Tibial nerve (tissue), 4 donors: ENCODE measurements at places on chromosomes 12 and 14.
A peak's percentile ranks its signal among the peaks of the same experiment; 100 is the strongest.

GRCh38 chr12:84694116-84694515 is 218.5 kb downstream of the SLC6A15 start:
- no peak for DNase-seq

DNA sequence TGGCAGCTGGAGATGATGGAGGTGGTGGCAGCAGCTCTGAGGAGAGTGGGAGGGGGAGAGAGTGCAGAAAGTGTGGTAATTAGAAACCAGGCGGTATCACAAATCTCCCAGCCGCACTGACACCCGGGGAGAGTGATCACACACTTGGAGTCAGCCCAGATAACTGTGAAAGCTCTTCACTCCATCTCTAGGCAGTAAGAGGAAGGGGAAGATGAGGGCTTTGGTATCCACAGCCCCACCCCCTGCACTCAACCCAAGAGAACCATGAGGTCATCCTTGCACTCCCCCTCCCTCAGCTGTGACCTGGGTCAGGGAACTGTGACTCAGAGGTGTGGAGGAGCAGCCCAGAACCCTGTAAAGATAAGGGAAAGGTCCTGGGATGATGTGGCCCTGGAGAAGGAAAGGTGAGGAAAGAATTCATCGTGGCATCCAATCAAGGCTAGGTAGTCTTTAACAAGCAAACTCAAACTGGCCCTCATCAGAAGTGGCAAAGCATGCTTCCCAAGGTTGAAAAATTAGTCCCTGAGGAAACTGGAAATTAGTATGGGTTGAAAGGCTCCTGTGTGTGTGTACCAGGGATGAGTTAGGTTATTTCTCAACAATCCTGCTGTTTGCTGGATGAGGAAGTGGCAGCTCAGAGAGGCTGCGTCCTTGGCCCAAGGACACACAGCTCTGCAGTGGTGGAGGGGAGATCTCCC is 111.0 kb upstream of the LHX5 start:
- no peak for DNase-seq

DNA sequence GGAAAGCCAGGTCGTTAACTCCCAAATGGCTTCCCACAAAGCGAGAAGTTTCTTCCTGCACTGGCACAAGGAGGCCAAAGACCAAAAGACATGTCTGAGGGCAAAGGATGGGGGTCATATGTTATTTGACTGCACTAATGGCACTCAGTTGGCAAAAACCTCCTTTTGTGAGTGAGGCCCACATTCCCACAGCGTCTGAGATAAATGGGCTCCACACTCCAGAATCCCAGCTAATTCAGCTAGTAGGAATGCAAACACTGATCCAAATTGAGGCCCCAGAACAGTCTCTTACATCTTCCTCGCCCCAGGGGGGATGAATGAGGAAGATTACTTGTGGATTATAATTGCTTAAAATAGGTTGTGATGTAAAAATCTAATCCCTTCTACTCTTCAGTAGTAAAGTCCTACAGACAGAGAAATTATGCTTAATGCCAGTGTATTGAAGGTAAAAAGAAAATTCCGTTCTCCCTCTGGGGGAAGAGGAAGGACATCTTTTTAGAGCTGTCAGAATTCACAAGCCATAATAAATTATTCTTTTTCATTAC is 86.4 kb upstream of the PIWIL1 start:
- DNase-seq = no peak

DNA sequence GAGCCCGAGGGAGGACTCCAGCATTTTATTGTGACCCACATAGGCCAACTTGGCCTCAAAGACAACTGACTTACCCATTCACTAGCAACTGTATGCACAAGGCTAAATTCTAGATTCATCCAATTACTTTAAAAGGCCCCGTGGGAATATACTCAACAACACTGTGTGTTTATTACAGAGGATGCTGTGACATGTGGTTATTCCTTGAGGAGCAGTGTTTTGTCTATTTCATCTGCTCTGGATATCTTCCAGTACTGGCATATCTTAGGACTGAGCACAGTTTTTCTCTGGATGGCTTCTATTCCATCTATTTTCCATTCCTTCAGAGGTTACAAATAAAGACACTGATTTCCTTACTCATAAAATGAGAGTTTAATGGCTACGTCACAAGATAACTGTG is 87.2 kb upstream of the KRAS start:
- no peak for DNase-seq

DNA sequence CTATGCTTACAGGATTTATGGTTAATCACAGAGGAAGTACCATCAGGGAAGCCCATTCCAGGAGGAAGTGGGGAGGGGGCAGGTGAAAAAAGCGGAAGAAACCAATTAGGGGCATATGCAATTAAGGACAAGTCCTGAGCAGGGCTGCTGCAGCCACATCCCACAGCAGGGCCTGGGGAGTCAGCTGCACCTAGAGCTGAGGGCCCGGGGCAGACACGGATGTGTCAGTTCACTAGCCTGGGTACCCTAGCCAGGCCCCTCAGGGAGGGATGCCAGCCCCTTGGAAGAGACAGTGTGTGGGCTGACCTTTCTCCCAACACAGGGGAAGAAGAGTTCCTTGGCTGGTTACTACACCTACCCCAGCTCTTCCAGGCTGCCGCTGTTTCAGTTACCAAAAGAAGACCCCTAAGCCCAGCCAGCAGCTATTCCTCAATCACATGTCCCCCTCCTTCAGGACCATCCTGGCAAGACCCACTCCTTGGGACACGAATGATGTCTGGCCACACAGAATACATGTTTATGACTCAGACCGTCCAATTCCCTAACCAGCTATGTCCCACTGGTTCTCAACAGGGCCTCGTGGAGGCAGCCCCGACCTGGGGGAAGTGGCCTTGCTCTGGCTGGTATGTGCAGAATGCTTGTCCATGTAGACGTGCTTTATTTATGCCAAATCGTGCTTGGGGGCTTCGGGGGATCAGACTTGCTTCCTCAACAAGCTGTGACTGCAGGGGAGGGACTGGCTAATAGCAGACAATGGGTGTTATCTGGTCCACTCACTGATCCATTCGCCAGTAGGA is 133.7 kb upstream of the RTL1 start:
- DNase-seq = peak; percentile 2

GRCh38 chr12:8871068-8871467 is 43.2 kb upstream of the PHC1 start:
- no peak for DNase-seq

DNA sequence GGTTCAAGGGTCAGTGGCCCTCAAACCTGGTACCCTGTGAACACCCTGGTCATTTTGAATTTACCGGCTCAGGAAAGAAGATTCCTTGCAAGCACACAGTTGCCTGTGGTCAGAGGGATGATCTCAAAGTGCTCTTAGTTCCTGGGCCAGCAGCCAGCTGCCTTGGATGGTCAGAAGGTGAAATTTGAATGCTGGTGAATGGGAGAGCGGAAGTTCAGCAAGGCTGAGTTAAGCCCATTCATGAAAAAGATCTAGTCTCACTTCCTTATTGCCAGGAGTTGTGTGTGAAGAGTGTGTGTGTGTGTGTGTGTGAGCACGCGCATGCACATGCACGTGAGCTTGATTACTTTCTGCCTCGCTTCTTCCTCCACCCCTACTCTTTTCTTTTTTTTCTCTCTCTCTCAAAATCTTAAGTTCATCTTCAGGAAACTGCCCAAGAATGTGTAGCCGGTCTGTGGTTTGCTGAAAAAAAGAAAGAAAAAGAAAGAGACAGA is 155.5 kb upstream of the CCND2 start:
- peak; percentile 38 for DNase-seq

GRCh38 chr14:75469606-75470237 is 41.9 kb downstream of the JDP2 start:
- DNase-seq = no peak

GRCh38 chr14:28949503-28949902 is 182.9 kb downstream of the FOXG1 start:
- DNase-seq = no peak
